Activated CD4-positive, CD25-positive, alpha-beta regulatory T cell treated with anti-CD3 and anti-CD28 coated beads, Interleukin-2, amount 50 U/mL, for 72 hours (primary cell): ENCODE measurements at places on chromosomes 6 and 20.

- no peak for DNase-seq
These were observed 140.1 kb upstream of the GMDS start for GRCh38 chr6:2385471-2385983.

- no peak for DNase-seq
These were observed 95.3 kb upstream of the C6orf118 start for GRCh38 chr6:165404697-165405096.

GRCh38 chr6:143125455-143125854, 64.8 kb downstream of the AIG1 start:
- DNase-seq, result no peak

DNA sequence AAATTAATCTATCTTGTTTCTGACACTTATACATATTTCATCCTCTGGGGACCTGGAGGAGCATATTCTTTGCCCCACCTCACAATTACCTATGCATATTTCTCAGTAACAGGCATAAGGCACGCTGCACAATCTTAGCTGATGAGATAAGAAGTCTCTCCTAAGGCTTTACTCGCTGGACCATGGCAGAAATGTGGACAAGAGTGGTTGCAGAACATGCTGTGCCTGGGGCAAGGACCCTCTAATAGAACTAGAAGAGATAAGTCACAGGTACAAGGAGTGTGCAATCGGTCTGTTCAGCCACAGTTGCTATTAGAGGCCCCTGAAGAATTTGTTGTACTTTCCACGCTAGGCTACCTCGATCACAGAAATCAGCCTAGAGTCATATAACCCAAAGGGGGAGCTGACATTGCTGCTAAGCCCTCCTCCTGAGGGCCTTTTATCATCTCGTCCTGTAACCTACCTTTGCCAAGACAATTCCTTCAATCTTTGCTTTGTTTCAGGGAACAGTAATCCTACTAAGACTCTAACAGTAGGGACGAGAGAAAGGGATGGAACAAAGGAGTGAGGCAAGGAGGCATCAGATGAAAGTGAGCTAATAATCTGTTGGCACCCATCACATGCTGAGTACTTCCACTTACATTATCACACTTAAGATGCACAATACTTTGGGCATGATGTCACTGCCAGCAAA, 16.1 kb upstream of the DEFB129 start:
- DNase-seq, result no peak

DNA sequence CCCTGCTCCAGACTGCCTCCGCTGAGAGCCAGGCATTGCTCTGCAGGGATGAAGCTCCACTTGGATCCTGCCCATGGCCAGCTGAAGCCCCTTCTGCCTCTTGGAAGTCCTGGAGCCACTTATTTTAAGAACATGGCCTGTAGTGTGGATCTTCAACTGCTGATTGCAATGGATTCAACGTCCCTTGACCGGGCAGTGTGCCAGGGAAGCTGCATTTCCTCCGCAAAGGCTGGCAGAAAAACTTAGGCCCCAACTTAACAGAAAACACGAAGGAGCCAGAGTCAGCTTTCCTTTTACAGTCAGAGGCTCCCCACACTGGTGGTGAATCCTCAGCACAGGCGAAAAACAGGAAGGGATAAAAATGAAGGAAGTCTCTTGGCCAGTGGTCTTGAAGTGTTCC, 26.3 kb upstream of the FOXQ1 start:
- DNase-seq, result no peak

DNA sequence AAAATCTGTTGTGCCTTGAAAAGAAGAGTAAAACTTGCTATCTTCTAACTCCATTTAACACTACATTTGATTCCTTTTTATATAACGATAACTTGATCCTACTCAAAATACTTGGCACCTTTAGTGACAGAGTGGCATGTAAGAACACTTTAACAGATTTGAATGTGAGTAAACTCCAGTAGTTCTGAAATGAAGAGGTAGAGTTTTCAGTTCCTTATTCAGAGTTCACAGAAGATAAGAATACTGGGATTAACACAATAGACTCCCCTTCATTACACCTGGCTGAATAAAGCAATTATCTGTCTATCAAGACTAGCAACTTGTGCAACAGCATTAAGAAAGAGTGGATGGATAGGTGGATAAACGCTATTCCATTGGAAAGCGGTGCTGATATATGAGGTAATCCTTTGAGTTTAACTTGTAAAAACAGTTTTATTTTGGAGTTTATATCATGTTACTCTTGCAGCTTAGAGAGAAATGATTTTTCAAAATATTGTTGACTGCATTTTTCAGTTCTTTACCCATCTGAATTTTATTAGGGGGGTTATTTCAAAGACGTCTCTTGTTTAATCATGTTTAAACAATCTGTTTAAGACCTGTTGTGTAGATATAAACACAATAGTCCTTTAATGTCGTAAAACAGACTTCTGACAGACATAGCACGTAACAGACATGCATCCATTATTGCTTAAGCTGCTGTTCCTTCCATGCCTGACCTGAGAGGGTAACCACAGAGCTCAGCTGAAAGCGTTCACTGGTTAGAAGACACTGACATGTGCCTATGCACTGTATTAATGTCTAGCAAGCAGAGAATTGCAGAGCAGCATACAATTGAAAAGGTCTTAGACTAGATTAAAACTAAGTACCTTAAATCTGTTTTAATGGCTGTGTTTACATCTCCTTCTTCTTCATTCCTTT, 102.4 kb upstream of the SUPT3H start:
- DNase-seq, result no peak

GRCh38 chr6:110486756-110487155, 10.3 kb upstream of the SLC22A16 start:
- no peak for DNase-seq

- no peak for DNase-seq
These were observed 81.1 kb upstream of the PIM1 start for GRCh38 chr6:37088897-37089296.

GRCh38 chr6:20943040-20943627, 408.9 kb downstream of the CDKAL1 start:
- DNase-seq, result no peak

- DNase-seq, result no peak
These were observed 28.2 kb downstream of the CGA start for GRCh38 chr6:87066449-87067333.

- DNase-seq, result no peak
These were observed 51.7 kb upstream of the ADGRF4 start for GRCh38 chr6:47646689-47647088.

DNA sequence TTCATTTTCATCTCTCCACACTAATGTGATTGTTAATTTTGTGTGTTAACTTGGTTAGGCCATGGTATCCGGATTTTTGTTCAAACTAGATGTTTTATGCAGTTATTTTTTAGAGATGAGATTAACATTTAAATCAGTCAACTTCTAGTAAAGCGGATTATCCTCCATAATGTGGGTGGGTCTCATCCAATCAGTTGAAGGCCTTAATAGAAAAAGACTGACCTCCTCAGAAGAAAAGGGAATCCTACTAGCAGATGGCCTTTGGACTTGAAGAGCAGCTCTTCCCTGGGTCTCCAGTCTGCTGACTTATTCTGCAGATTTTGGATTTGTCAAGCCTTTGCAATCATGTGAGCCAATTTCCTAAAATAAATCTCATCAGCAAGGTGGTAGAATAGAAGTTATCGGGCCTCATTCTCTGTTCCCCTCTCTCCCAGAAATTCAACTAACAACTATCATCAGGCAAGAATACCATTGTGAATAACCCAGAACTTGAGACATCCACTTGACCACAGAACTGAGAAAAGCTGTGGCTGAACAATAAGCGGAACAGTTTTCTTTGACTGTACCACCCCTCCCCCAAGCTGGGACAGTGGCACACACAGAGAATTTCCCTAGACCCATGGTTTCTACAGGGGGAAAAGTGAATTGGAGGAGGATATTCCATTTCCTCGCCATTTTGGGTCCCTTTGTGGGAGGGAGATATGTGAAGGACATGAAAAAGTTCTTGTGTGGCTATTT, 323.0 kb downstream of the UTRN start:
- no peak for DNase-seq

DNA sequence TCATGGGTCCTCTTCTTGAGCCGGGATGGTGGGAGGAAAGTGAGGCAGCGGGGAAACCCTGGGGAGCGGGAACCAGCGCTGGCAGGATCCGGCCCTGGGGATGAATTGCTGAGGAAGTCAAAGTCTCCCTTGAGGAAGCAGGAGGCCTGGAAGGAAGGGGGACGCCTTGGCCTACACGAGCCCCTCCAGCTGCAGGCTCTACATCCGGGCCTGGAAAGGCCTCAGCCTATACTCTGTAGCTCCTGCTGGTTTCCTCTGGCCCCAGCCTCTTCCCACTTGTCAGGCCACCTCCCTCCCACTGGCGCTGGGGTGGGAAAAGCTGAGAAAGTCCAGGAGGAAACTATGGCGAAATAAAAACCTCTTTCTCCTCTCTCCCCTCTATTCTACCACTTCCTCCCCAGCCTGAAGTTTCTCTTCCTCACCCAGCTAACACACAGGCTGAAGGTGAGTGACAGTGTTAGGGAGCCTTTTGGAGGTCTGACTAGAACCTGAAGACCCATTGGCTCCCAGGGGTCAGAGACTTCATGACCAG, 14.9 kb downstream of the TREML2 start:
- no peak for DNase-seq

GRCh38 chr20:37463726-37464494, 57.1 kb upstream of the NNAT start:
- no peak for DNase-seq
